Neural crest cell (in vitro differentiated cells): ENCODE measurements at places on chromosomes 7 and 10. TPM values are rescaled to one million over a fixed set of nuclear protein-coding genes. Genes with fewer than 3 reads are reported as not detected.

GRCh38 chr7:41029072-41029499 is 673.8 kb downstream of the INHBA start:
- H3K27me3 ChIP-seq, result no peaks in the 10 kb centered on the region
- H3K36me3 ChIP-seq, result no peaks in the 10 kb centered on the region
- H3K4me3 ChIP-seq, result no peak overlapping the region
- H3K27ac ChIP-seq, result no peak overlapping the region
- H3K4me1 ChIP-seq, result no peaks in the 10 kb centered on the region

- no peak overlapping the region for H3K4me3 ChIP-seq
- peaks cover 10% of the 10 kb centered on the region for H3K4me1 ChIP-seq
- H3K36me3 ChIP-seq, result no peaks in the 10 kb centered on the region
- H3K27me3 ChIP-seq, result no peaks in the 10 kb centered on the region
- peak overlapping the region; percentile 45 for H3K27ac ChIP-seq
Observed at GRCh38 chr10:23818484-23818883, 379.6 kb downstream of the OTUD1 start.

DNA sequence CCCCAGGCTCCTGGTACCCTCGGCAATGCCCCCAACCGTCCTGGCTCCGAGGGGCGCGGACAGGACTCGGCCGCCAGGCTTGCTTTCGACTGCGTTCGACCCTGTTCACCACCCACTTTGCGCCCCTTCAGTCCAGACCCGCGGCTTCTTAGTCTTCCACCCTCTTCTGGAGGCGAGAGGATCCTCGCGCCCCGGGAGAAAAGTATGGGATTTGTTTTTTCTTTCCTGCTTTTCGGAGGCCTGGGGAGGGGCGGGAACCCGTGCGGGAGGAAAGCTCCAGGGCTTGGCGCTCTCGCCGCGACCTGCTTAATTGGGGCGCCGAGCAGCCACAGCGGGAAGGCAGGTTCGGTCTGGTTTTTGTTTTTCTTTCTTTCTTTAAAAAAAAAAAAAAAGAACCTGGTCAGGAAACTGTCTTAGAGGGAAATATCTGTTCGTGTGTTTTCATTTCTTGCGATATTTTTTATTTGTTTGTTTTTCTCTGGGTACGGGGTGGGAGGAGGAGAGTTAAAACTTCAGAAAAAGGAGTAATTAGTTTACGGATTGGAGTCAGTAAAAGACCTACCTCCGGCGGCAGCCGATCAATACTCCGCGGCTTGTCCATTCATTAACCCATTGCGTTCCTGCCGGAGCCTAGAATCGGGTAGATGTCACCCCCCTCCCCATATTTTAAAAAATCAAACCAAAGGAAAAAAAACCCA is 1.6 kb downstream of the EMX2 start:
- peaks cover 100% of the 10 kb centered on the region for H3K27me3 ChIP-seq
- peaks cover 36% of the 10 kb centered on the region for H3K4me1 ChIP-seq
- no peak overlapping the region for H3K27ac ChIP-seq
- peak overlapping the region; percentile 80 for H3K4me3 ChIP-seq
- DNase-seq, result no peak

GRCh38 chr10:21675157-21675796 is 141.2 kb downstream of the MLLT10 start:
- no peak overlapping the region for H3K27ac ChIP-seq
- H3K27me3 ChIP-seq, result no peaks in the 10 kb centered on the region
- peak; percentile 20 for DNase-seq
- H3K4me3 ChIP-seq, result no peak overlapping the region

- no peaks in the 10 kb centered on the region for H3K36me3 ChIP-seq
- H3K27ac ChIP-seq, result no peak overlapping the region
- H3K4me3 ChIP-seq, result no peak overlapping the region
- H3K27me3 ChIP-seq, result peaks cover 29% of the 10 kb centered on the region
Observed at GRCh38 chr10:75434291-75434690, 2.9 kb downstream of the LRMDA start.

GRCh38 chr7:128827971-128828711 is 2.1 kb upstream of the FLNC start:
- peak overlapping the region; percentile 52 for H3K4me3 ChIP-seq
- peaks cover 17% of the 10 kb centered on the region for H3K4me1 ChIP-seq
- DNase-seq, result no peak
- H3K27ac ChIP-seq, result no peak overlapping the region
- no peaks in the 10 kb centered on the region for H3K36me3 ChIP-seq

DNA sequence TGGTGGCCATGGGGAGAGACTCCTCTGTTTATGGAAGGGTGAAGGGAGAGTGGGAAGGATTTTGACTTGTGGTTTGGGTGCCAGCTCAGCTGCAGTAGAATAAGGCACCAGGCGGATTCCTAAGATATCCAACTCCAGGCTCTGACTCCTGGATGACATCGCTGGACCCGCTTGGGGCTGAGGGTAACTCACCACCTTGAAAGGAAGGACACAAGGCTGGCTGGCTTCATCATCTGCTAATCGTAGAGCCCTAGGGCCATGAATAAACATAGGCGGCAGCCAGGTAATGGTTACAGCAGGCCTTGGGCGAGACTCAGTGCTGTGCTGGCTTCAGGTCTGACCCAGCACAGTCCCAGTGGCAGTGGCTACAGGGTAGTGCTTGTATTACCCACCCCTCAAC is 16.7 kb upstream of the LIPK start:
- no peak for DNase-seq
- peaks cover 3% of the 10 kb centered on the region for H3K27me3 ChIP-seq
- no peak overlapping the region for H3K27ac ChIP-seq
- no peaks in the 10 kb centered on the region for H3K4me1 ChIP-seq
- H3K4me3 ChIP-seq, result no peak overlapping the region

DNA sequence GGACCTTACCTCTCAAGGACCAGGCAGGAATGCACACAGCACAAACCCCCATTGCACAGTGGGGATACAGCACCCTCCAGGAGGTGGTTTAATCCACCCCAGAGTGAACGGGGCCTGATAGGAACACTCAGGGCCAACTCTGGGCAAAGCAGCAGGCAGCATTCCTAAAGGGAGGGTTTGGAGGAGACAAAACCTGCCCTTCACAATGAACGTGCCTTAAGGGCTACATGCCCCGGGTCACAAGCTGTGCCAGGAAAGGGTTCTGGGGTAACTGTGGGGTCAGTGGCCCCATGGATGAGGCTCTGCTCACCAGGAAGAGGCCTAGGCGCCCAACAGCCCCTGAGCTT is 1.1 kb downstream of the GPRIN2 start:
- peaks cover 15% of the 10 kb centered on the region for H3K4me1 ChIP-seq
- H3K27ac ChIP-seq, result no peak overlapping the region

DNA sequence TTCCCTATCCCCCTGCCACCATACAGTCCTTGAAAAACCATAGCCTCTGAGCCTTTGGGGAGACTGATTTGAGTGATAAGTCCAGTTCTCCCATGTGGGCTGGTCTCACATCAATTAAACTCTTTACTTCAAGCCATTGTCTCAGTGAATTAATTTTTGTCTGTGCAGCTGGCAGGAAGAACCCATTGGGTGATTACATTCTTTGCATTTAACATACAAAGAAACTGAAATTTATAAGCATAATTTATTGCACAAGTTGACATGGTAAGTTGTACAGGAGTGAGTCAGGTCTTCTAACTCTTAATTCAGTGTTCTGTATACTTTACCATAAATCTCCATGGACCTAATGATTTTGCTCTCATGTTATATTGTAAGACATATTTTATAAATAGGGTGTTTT is 1613.0 kb upstream of the LRRTM3 start:
- no peaks in the 10 kb centered on the region for H3K36me3 ChIP-seq
- peaks cover 4% of the 10 kb centered on the region for H3K4me1 ChIP-seq
- H3K27me3 ChIP-seq, result no peaks in the 10 kb centered on the region
- H3K4me3 ChIP-seq, result no peak overlapping the region
- H3K27ac ChIP-seq, result no peak overlapping the region

DNA sequence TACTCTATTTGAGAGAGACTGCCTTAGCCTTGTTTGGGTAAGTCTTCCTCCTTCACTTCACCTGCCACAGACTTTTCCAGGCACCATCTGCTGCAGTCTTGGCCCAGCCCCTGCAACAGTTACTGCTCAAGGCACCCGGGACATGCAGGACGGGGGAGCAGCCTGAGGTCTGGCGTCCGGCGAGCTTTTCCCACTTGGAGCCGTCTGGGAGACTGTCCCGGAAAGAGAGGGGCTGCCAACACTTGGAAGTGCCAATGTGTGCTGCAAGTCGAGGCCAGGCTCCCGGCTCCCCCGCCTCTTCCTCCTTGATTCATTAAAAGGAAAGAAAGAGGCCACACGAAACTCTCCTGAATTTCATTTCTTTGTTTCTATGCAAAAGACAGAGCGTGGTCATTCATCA is 13.7 kb downstream of the HTRA1 start:
- H3K4me1 ChIP-seq, result peaks cover 22% of the 10 kb centered on the region
- H3K27me3 ChIP-seq, result peaks cover 4% of the 10 kb centered on the region
- H3K27ac ChIP-seq, result peak overlapping the region; percentile 5

GRCh38 chr10:10533437-10533836 is 484.2 kb upstream of the CELF2 start:
- H3K27ac ChIP-seq, result peak overlapping the region; percentile 76
- peaks cover 2% of the 10 kb centered on the region for H3K36me3 ChIP-seq
- H3K4me1 ChIP-seq, result peaks cover 17% of the 10 kb centered on the region
- H3K27me3 ChIP-seq, result no peaks in the 10 kb centered on the region
- no peak for DNase-seq
- H3K4me3 ChIP-seq, result peak overlapping the region; percentile 1

DNA sequence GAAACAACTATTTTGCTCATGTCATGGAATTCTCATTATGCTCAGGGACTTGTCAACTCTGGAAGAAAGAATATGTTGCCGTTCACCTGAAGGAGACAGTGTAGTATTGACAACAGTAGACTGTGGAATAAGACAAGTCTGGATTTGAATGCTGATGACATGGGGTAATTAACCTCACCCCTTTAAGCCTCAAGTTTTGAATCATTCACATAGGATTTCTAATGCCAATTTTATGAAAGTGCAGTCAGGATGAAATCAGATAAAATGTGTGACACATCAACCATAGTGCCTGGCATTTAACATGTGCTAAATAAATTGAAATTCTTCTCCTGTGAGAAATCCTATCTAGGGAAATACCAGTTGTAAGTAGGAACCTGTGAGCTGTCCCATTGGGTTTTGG is 305.8 kb downstream of the KIF20B start:
- DNase-seq, result no peak
- no peak overlapping the region for H3K27ac ChIP-seq
- H3K36me3 ChIP-seq, result no peaks in the 10 kb centered on the region
- H3K4me3 ChIP-seq, result no peak overlapping the region

GRCh38 chr7:55469271-55469681 is 103.0 kb downstream of the VOPP1 start:
- no peak for DNase-seq
- H3K36me3 ChIP-seq, result peaks cover 35% of the 10 kb centered on the region
- peaks cover 5% of the 10 kb centered on the region for H3K4me1 ChIP-seq
- H3K4me3 ChIP-seq, result no peak overlapping the region
- H3K27me3 ChIP-seq, result no peaks in the 10 kb centered on the region

The ABCB4 gene
- 5.8 and 6.7 TPM in 2 replicates for total RNA-seq

The HKDC1 gene
- total RNA-seq, result not detected in 2 replicates

The UPK3B gene
- total RNA-seq, result 0.77 TPM in 1 of 2 replicates, not detected in the other

The HOXA9 gene
- 9.0 and 10.0 TPM in 2 replicates for total RNA-seq

The POU6F2 gene
- total RNA-seq, result 7.6 and 7.9 TPM in 2 replicates
